ENCODE measurements at places on chromosomes 4 and X.

- DNase-seq = no peak
Measured at GRCh38 chr4:155079871-155080270, 128.6 kb upstream of the NPY2R start.

DNA sequence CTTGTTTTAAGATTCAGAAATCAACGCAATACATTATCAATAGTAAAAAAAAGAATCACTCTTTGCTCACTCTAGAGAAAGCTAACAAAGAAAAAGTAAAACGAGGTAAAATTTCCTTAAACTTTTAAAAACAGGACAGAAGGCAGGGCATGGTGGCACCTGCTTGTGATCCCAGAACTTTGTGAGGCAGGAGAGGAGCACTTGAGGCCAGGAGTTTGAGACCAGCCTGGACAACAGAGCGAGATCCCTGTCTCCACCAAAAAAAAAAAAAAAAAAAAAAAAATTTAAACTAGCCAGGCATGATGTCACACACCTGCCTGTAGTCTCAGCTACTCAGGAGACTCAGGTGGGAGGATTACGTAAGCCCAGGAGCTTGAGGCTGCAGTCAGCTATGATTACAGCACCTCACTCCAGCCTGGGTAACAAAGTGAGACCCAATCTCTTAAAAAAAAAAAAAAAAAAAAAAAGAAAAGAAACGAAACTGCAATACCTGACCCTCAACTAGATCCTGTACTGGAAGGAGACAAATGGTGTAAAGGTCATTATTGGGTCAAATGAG, 3.5 kb downstream of the CCNI start:
- DNase-seq = no peak

DNA sequence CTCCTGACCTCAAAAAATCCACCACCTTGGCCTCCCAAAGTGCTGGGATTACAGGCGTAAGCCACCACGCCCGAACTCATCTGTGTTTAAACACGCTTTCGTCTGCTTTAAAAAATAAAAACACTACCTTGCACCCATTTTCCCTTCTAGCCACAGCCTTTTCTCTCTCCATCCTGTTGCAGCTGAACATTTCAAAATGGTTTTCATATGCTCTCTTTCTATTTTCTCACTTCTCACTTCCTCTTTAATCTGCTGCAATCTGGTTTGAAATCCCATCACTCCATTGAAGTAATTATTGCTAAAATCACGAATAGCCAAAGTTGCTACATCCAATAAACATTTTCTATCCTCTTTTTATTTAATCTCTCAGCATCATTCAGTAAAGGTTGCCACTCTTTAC, 70.0 kb downstream of the DCHS2 start:
- no peak for DNase-seq

- DNase-seq = no peak
Measured at GRCh38 chr4:186074189-186074588, 5.2 kb downstream of the TLR3 start.

- no peak for DNase-seq
Measured at GRCh38 chr4:177455561-177455970, 13.3 kb upstream of the AGA start.

GRCh38 chr4:82842593-82842992, 44.0 kb upstream of the SCD5 start:
- no peak for DNase-seq

DNA sequence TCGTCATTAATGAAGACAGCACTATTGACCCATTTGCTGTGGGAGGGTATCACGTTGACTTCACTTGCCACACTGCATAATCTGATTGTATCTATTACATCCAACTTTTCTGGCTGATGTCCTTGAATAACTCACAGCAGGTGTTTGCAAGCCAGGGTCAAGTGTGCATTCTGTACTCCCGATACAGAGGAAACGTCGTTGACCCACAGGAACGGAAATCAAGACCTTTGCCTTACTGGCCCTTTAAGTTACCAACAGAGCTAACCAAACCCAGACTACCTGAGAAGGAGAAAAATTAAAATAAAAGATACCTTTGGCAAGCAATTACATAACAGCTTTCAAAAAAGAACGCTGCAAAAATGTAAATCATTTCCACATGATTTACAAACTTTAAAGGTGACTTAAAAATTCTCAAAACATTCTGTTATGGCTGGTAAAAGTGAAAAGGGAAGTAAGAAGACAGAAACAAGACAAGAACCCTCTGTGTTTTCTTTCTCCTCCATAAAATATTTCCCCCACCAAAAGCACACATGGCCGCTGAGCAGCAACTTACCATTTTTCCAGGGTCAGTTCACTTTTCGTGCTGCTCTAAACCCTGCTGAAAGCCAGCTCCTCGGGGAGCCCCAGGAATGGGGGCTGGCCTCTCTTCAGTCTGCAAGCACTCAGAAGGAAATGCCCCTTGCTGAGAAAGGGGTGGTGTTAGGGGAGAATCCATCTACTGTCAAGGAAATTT, 6.5 kb upstream of the SHISA3 start:
- DNase-seq = no peak

DNA sequence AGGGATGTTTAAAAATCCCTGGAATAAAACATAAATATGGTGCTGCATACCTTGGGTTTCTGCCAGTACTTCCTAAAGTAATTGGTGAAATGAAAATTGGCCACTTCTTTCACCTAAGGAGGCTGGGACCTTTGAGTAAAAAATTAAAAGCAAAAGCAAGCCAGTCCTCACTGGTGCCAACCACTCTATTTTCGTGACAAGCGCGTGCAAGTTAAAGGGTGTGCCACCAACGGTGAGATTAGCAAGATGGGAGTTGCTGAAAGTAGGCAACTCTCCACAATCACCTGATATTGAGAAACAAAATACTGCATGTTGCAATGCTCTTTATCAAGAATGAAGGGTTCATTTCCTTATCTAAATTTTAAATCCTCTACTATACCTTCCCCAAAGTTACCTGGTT, 19.7 kb upstream of the RTL9 start:
- DNase-seq = no peak

GRCh38 chrX:141673946-141674345, 24.6 kb downstream of the SPANXD start:
- no peak for DNase-seq

- DNase-seq = no peak
Measured at GRCh38 chrX:933611-934010, 278.8 kb downstream of the CRLF2 start.

- no peak for DNase-seq
Measured at GRCh38 chr4:83361416-83362103, 26.9 kb upstream of the HPSE start.

DNA sequence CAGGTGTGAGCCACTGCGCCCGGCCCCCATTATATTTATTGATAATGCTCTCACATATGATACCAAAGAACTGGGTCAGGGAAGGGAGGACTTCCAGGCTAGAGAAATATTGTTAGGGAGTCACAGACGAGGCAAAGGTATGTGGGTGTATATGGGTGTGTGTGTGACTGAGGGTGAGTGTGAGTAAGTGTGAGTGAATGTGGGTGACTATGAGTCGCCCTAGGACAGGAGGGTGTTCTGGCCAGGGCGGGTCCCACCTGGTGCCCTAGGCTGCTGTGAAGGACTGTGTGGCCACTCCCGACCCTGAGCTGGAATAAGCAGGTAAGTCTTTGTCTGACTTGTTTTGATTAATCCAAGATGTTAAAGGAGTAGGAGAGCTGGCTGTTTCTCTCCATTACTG, 34.4 kb downstream of the RWDD4 start:
- no peak for DNase-seq

GRCh38 chr4:145697332-145697731, 17.4 kb downstream of the C4orf51 start:
- DNase-seq = no peak

DNA sequence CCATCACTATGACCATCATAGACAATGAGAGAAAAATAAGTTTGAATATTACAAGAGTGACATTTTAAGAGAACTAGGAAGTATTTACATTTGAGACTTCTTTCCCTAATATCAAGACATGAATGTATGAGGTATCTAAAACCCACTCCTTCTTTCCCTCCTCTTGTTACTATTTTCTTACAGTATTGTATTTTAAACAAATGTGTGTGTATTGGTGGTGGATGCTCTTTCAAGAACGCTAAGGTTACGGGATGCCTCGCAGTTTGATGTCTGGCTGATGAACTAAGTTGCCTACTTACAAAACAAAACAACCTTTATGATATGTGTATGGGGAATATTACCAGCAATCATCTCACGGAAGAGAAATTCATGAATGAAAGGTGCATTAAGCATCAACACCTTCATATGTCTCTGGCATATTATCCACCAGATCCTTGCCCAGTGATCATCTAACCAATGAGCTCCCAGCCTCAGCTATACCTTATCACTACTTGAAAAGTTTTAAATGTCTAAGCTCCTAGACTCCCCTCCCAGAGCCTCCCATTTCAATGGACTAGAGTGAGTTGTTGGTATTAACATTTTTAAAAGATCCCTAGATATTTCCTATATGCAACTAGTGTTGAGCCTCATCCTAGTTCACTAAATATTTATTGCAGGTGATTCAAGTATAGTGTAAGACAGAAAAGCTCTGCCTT, 10.6 kb downstream of the AREG start:
- no peak for DNase-seq

- no peak for DNase-seq
Measured at GRCh38 chr4:107780665-107781064, 44.1 kb upstream of the SGMS2 start.

DNA sequence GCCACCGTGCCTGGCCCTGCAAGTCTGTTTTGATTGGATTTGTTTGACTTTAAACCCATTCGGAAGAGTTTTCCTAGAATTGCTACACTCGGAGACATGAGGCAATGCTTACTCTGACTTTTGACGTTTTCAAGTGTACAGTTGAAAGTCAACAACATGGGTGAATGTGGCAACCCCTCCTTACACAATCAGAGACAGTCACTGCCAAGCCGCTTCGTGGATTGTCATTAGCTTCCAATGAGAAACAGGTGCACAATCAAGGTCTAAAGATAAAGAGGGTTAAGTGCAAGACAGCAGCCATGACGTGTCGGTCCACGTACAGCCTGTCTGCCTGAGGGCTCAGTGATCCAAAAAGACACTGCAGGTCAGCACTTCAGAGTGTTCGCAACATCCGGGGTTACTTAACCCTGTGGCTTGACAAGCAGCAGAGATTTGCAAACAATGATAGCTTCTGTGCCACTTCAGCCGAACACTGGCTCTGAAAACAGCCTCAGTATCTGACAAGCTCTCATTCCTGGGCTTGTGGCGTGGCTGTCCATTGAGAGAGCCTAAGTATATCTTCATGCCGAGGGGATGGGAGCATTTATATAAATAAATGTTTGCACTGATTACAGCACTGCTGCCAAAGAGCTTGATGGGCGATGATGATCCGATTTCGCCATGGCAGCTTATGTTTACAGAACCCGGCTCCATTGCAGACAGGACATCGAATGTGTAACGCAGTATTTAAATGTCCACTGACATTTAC, 180.0 kb downstream of the DHRSX start:
- DNase-seq = no peak

- DNase-seq = no peak
Measured at GRCh38 chr4:173493041-173493440, 37.0 kb downstream of the HAND2 start.

- no peak for DNase-seq
Measured at GRCh38 chr4:41360214-41360920, 103.6 kb downstream of the UCHL1 start.

DNA sequence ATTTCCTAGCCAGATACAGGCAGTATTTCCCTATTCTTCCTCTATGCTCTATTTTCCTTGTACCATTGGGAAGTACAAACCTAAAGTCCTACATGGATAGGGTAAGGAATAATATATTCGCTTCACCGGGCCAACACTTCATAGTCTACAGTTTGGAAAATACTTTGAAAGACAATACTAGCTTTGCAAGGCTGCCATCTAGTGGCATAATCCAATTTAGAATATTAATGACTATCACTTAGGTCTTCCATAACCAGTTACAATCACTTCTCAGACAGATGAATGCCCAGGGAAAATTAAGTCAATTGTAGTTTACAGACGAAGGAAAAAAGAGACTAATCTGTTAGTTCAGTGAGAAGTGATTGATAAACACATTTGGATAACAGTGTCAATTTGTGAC, 141.0 kb upstream of the FAM47C start:
- no peak for DNase-seq

DNA sequence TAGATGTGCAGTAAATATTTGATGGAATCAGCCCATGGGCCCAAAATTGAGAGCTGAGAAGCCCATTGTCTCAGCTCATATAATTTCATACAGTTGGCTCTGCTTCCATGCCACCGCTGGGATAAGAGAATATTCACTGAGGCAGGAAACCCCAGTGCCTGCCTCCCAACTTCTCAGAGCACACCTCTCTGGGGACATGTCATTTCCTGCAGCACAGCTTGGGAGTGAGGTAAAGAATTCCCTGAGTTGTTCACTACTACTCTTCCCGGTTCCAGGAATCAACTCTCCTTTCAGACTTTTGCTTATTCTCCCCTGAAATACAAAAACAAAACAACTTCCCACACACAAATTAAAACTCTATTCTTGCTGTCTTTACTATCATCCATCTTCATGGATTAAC, 389.3 kb downstream of the MAPK10 start:
- no peak for DNase-seq

DNA sequence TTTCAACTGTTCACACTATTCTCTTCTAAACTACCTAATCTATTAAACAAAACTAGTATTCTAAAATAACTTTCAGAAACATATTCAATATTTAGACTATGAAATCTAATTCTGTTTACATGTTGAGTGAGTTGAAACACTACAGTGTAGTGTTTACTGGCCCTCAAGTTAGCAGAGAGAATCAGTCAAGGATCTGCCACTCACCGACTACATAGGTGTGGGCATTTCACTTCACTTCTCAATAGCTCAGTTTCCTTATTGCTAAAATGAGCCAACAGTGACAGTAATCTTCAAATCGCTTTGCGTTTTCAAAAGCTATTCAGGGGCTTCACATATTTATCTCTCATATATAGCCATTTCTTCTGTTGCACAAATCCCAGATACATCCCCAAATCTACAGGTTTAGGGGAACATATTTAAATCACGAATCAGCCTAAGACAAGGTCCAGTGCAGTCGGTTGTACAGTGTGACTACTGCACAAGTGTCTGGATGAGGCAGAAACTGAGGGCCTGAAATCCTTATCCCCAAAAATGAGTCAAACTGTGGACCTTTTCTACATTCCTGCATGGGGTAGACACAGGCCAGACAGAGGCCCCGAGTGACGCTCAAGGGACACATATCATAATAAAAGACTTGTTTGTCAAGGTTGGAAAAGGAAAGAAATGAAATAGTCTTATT, 129.8 kb downstream of the PPP3CA start:
- no peak for DNase-seq

DNA sequence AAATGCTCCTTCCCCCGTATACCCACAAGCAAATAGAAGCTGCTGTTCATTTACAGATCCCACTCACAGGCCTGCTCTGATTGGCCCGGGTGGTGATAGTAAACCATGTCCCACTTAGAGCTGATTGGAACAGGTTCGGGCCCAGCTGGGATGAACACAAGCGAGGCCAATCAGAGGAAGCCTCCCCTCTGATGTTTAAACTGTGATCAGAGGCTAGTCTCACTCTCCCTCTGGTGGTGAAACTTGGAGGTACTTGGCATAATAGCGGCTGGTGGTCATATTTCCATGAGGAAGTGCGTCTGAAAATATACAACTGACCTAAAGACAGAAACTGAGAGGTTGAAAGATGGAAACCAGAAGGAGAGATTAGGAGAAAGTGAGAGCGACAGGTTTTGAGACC, 51.5 kb upstream of the TRPC3 start:
- no peak for DNase-seq

All from cortex of kidney (tissue), 1 donor.